Right ventricle myocardium inferior (tissue), 1 donor: ENCODE measurements at places on chromosomes 11 and 22. TPM values are rescaled to one million over a fixed set of nuclear protein-coding genes. Genes with fewer than 3 reads are reported as not detected.

- no peak for DNase-seq
These were observed 31.0 kb downstream of the NAP1L4 start for GRCh38 chr11:2961080-2961479.

- DNase-seq, result no peak
These were observed 2.3 kb upstream of the CEP295 start for GRCh38 chr11:93659196-93659595.

- DNase-seq, result no peak
These were observed 129.9 kb upstream of the TTC12 start for GRCh38 chr11:113184498-113184897.

DNA sequence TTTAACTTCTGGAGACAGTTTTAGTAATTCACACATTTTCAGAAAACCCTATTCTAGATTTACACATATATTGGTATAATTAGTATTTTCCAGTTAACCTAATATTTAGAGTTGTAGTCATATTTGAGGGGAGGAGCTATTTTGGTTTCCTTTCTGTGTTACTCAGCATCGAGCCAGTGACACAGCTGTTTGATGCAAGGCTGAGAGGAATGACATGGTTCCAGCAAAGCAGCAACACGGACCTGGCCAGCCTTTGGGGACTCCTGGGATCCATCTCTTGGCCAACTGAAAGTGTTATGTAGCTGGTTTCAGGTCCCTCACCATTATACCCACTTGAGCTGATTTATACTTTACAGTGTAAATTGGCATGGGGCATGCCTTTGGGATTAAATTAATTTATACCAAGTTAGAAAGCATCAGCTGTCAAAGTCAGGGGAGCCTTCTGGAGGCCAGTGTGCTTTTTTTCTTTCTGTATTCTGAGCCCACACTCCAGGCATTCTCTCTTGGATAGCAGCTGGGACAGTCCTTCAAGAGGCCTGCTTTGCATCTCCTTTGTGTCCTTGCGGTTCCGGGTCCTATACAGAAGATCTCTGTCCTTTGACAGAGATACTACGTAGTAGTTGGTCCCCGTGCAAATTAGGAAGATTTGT is 91.3 kb upstream of the SLC25A18 start:
- no peak for DNase-seq

DNA sequence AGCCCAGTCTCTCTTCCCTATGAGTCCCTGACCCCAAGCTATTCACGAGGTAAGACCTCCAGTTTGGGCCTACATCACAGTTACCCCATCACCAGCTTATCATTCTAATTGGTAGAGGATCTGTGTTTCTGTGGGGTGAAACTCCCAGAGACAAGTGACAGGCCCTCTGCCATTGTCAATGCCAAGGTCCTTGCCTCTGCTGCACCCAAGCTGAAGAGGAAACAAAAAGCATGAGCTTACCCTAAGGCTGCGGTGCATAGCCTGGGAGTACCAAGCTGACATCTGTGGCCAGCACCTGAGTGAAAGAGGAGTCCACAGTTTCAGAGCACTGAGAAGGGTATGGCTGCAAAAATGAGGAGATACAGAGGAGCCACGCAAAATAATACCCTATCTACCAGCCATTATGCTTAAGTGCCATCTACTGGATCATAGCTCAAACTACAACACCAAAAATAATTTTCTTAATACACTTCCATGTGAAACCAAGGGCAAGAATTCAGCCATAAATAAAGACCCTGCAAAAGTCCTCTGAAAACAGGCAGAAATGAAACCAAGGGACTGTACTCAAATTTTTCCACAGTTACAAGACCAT is 62.3 kb upstream of the ANO5 start:
- no peak for DNase-seq

The CDC45 gene
- 0.76 TPM for total RNA-seq

The SLC25A45 gene
- total RNA-seq, result 5.6 TPM

The PTH gene
- total RNA-seq, result not detected

GRCh38 chr11:67999704-68000103 is 4.2 kb downstream of the UNC93B1 start:
- no peak for DNase-seq

DNA sequence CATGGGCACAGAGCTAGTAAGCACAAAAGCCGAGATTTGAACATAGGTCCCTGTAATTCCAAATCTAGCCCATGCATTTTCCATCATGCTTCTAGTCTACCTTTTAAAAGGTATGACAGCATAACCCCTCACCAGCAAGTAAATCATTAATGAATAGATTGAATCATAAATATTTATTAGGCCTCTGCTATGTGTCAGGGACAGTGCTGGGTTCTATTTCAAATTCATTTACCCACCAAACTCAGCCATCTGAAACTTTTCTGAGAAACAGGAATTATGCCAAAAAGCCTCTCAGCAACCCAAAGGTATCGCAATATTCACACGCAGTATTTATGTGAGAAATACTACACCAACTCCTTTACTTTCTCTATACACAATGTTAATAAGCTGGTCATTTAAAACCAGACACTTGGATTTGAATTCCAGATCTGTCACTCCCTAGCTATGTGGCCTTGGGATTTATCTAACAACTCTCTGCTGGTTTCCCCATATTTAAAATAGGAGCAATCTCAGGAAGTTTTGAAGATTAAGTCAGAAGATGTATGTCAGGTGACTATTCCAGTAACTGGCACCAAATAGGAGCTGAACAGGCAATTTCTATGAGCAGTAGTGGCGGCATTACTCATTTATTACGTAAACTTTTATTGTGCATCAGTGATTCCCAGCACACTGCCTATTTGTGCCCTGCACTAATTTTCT is 191.4 kb downstream of the TENM4 start:
- no peak for DNase-seq

GRCh38 chr11:2468363-2469235 is 23.8 kb downstream of the KCNQ1 start:
- DNase-seq, result no peak

The OR8G5 gene
- not detected for total RNA-seq

- DNase-seq, result no peak
These were observed 46.9 kb downstream of the MSANTD4 start for GRCh38 chr11:105975128-105975527.

DNA sequence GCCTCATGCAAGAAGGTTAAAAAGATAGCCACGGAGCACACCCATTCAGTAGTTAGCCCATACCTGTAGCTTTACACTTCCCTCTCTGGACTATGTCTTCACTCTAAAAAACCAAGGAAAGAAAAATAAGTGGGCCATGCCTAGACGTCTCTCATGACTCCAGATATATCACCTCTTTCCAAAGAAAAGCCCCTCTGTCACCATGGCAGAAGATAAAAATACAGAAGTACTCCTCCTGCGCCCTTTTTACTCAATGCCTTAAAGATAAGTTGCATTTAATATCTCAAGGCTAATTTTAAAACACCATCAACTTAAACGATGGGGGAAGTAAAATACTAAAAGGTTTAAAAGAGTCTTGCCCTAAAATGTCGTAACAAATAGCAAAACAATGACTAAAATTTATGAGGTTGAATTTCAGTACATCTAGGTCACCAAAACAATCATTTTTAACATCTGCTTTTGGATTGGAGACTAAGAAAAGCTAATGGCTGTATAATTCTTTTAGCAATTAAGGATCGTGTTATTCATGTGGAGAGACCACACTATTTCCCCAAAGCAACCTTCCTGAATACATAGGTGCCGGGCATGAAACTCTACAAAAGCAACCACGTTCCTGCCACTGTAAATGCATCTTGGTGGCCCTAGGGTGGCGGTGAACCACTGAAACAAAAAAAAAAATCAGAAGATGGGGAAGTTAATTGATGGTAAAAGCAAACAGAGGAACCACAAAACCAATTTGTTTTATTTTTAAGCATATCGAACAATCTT is 46.0 kb downstream of the CELF1 start:
- DNase-seq, result no peak

The OR52I2 gene
- not detected for total RNA-seq

The CD6 gene
- 0.22 TPM for total RNA-seq

The CAVIN3 gene
- 42.5 TPM for total RNA-seq

GRCh38 chr11:71305041-71305440 is 52.7 kb upstream of the SHANK2 start:
- no peak for DNase-seq

DNA sequence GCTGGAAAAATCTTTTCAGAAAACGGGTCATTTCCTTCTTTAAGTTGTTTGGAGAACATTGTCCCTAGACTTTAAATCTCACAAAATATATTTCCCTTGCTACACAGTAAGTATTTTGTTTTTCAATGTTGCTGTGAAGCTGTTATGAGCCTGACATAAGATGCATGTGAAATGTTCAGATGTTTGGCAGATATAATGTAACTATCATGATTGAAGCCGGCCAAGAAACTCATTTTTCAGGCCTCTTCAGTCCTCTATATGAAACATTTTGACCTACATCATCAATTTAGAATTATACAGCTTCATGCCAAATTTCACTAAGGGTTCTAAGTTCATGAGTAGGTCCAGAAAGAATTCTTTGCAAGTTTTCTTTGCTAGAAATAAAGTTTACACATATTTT is 133.8 kb downstream of the JRKL start:
- no peak for DNase-seq

DNA sequence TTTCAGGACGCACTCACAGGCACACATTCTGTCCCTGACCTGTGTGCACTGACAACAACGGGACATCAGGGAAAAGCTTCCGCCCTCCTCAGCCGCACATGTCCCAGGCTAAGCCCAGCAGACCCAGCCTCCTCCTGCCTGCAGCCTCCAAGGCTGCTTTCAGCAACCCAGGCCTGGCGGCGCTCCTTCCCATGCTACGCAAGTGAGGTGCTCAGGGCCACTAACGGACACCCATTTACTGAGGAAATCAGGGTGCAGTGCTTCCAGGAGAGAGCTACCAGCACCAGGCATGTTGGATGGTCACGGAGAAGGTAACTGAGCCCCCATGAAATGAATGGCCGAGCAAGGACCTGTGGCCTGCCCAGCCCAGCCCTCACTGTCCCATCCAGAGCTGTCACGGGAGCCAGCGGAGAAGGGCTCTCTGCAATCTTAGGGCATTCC is 6.9 kb downstream of the MOB2 start:
- DNase-seq, result peak; percentile 51

The PAK1 gene
- 10.1 TPM for total RNA-seq

The NXPE4 gene
- not detected for total RNA-seq

GRCh38 chr11:104433751-104434150 is 269.8 kb upstream of the PDGFD start:
- DNase-seq, result no peak

DNA sequence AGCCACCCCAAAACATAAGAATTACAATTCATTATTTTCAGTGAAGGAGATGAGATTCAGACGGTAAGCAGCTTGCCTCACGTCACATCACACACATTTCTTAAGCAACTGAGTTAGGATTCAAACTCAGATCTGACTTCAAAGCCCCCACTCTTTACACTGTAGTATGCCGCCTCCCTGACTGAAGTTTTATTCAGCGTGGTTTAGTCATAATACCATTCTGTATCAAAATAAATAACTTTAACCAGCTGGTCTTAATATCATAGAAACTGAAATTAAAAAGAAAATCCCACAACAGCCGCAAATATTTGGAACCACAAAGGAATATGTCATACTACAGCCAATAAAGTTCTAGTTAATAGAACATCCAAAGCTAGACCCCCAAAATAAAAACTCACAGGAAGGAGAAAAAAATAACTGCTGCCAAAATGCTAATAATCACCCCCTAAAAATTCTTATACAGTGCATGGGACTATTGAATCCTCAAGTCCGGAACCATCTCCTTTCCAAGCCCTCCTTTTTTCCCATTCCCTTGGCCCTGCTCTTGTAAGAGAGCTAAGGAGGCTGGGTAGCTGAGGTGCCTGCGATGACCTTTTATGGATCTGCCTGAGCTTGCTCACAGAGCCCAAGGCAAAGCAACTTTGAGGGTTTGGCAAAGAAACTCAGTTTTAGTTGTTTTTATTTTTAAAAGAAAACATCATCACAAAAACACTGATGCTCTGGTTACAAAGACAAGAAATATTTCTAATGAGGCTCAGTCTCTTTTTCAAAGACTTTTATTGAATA is 334.5 kb downstream of the TTC28 start:
- DNase-seq, result no peak

The GAB4 gene
- total RNA-seq, result not detected

DNA sequence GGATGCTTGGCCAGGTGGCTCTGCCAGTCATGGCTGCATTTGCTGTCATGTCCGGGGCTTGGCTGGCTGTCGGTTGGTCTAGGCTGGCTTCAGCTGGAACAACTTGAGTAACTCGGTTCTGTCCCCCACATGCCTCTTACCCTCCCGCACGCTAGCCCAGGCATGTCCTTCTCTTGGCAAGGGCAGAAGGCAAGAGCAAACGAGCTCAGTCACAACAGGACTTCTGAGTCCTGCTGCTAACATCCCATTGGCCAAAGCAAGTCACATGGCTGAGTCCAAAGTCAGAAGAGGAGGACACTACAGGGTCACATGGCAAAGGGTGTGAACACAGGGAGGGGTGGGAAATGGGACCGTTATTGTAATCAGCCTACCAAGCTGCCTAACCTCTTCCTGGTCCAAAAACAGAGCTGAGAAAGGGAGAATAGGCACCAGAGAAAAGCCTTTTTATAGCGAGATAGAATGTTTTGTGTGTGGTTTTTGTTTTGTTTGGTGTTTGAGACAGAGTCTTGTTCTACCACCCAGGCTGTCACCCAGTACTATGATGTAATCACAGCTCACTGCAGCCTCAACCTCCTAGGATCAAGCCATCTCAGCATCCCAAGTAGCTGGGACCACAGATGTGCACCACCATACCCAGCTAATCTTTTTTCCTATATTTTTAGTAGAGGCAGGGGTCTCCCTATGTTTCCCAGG is 81.9 kb downstream of the MN1 start:
- DNase-seq, result no peak

DNA sequence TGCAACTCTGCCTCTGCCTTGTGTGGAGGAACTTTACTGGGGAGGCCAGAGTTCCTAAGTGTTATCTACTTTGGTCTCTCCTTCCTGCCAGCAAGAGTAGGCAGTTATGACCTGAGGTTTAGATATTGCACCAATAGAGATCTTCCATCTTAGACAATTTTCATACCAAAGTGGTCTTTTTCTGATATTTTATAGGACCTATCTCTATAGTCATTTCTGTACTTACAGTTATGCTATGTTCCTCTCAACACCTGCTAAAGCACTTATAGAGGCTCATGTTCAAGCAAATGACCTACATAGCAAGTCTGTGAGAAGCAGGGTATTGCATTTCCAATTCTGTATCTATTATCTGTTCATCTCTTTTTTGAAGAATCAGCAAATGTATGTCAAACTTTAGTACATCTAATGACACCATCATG is 80.8 kb downstream of the HORMAD2 start:
- DNase-seq, result no peak

The TBX10 gene
- 0.41 TPM for total RNA-seq

The ANKK1 gene
- total RNA-seq, result not detected

The MAJIN gene
- not detected for total RNA-seq
